ENCODE measurements at places on chromosomes 16 and 17. TPM values are rescaled to one million over a fixed set of nuclear protein-coding genes. Genes with fewer than 3 reads are reported as not detected.

CCL1 gene
- not detected for total RNA-seq

FGF11 gene
- total RNA-seq, result 1.7 TPM

TMC6 gene
- 0.11 TPM for total RNA-seq

PPP1R1B gene
- not detected for total RNA-seq

SPNS3 gene
- total RNA-seq, result not detected

TBX6 gene
- total RNA-seq, result 0.11 TPM

SNX20 gene
- not detected for total RNA-seq

LITAFD gene
- total RNA-seq, result not detected

KRT31 gene
- total RNA-seq, result not detected

SEPTIN12 gene
- total RNA-seq, result not detected

CD300H gene
- total RNA-seq, result not detected

LCMT1 gene
- 42.2 TPM for total RNA-seq

EXOC3L1 gene
- total RNA-seq, result 0.12 TPM

DYNLRB2 gene
- not detected for total RNA-seq

C16orf46 gene
- total RNA-seq, result 0.25 TPM

ICAM2 gene
- total RNA-seq, result 1.2 TPM

CFAP52 gene
- 0.11 TPM for total RNA-seq

NUDT16L1 gene
- total RNA-seq, result 25.4 TPM

TBC1D3H gene
- not detected for total RNA-seq

MLKL gene
- 15.5 TPM for total RNA-seq

MMP2 gene
- total RNA-seq, result 1,958 TPM

CA4 gene
- total RNA-seq, result not detected

DOC2B gene
- not detected for total RNA-seq

IGF2BP1 gene
- 0.44 TPM for total RNA-seq

CMTR2 gene
- total RNA-seq, result 32.6 TPM

KRTAP4-4 gene
- total RNA-seq, result not detected

SPN gene
- not detected for total RNA-seq

KIF18B gene
- 1.7 TPM for total RNA-seq

C16orf74 gene
- total RNA-seq, result 26.5 TPM

SDK2 gene
- 0.11 TPM for total RNA-seq

MYH13 gene
- total RNA-seq, result not detected

PIPOX gene
- 1.1 TPM for total RNA-seq

C16orf92 gene
- not detected for total RNA-seq

PRDM7 gene
- not detected for total RNA-seq

P2RX5 gene
- total RNA-seq, result 4.0 TPM

KRT14 gene
- not detected for total RNA-seq

GRB7 gene
- total RNA-seq, result 0.37 TPM

UMOD gene
- total RNA-seq, result not detected

PRSS36 gene
- 0.33 TPM for total RNA-seq

SHPK gene
- 15.4 TPM for total RNA-seq

IL17C gene
- total RNA-seq, result not detected

OR1F1 gene
- total RNA-seq, result not detected

LLGL2 gene
- 0.12 TPM for total RNA-seq

TP53TG3B gene
- not detected for total RNA-seq

JPH3 gene
- total RNA-seq, result not detected
